ENCODE measurements at places on chromosomes 16 and 17. TPM values are rescaled to one million over a fixed set of nuclear protein-coding genes. Genes with fewer than 3 reads are reported as not detected.

DNA sequence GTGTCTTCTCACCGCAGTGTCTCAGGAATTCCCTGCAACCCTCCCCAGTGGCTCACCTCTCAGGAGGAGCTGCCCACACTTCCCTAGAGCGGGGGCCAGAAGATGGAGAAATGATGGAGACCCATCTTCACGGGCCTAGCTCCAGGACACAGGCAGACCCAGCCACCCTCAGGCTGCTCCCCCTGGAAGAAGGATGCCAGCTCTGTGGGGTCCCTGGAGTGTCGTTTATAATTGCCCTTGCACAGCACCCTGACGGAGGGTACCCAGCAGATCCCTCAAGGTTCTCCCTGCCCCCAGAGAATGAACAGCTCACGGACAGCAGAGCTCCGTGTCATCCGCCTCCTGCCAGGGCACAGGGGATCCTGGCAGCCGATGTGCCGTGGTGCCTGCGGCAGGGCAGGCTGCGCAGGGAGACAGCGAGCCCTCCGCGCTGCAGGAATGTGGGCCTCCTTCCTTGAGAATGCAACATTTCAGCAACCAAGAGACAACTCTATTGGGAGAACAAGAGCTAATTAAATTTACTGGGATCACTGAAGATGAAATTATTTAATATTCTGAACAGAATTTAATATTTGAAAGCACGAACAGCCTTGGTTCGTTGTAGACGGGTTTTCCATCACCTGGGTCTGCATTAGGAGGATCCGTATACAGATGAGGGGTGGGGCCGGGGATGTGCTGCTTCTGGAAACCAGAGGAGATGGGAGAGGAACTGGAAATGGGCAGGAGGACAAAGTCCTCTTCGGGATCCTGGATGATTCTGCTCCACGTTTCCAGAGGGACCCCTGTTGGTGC, 21.0 kb upstream of the RBFOX3 start:
- H3K4me3 ChIP-seq = no peak overlapping the region
- H3K4me1 ChIP-seq = no peaks in the 10 kb centered on the region
- no peak for DNase-seq

DNA sequence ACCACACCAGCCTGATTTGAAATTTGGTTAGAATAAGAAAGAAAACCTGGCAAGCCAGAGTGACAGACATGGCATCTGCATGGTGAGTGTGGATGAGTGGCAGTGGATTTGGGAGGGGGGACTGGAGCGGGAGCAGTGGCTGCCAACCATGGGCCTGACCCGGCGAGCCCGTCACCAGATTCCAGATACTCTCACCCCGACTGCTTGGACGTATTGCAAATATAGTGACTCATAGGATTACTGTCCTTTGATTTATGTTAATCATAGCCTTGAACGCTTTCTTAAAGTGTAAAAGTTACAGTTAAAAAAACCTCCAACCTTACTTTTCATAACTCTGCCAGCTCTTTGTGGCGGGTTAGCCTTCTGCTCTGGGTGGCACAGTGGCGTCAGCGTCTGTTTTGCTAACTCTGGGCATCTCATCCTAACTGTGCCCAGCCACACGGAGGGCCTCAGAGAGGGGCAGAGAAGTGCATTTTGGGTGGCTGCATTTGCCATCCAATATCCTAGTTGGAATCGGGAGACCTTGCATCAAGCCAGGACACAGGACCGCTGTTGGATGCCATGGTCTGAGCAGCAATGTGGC, 26.8 kb upstream of the FOXK2 start:
- peaks cover 9% of the 10 kb centered on the region for H3K4me1 ChIP-seq
- no peak overlapping the region for H3K27ac ChIP-seq
- no peaks in the 10 kb centered on the region for H3K27me3 ChIP-seq

KATNIP gene
- 21.3 TPM for total RNA-seq

- no peaks in the 10 kb centered on the region for H3K36me3 ChIP-seq
- H3K27ac ChIP-seq = no peak overlapping the region
- peaks cover 25% of the 10 kb centered on the region for H3K27me3 ChIP-seq
These were observed 5.4 kb downstream of the LHX1 start for GRCh38 chr17:36942631-36943125.

RCVRN gene
- total RNA-seq = not detected

RHBDL3 gene
- total RNA-seq = not detected

SEPTIN12 gene
- not detected for total RNA-seq

- H3K4me1 ChIP-seq = no peaks in the 10 kb centered on the region
- H3K36me3 ChIP-seq = peaks cover 13% of the 10 kb centered on the region
- H3K4me3 ChIP-seq = no peak overlapping the region
- DNase-seq = no peak
- no peaks in the 10 kb centered on the region for H3K27me3 ChIP-seq
These were observed 20.4 kb downstream of the DNAJC7 start for GRCh38 chr17:41996855-41997164.

TSC2 gene
- 154 TPM for total RNA-seq

SULT1A3 gene
- total RNA-seq = 33.6 TPM

GRCh38 chr16:11233727-11234376, 22.2 kb downstream of the SOCS1 start:
- H3K27me3 ChIP-seq = no peaks in the 10 kb centered on the region
- no peaks in the 10 kb centered on the region for H3K36me3 ChIP-seq
- DNase-seq = no peak
- H3K4me1 ChIP-seq = peaks cover 39% of the 10 kb centered on the region

DNA sequence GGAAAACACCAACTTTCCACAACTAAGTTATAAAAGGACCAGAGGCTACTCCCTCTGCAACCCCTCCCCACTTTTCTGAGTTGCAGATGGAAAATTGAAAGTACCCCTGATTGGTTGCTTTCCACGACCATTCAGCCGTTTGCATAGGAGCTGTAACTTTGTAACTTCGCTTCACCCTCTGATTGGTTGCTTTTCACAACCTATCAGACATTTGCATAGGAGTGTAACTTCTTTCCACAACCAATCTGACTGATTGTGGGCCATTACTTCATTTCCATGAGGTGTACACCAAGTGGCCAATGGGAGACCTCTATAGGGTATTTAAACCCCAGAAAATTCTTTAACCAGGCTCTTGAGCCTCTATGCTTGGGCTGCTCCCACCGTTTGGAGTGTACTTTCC, 644.1 kb downstream of the WWOX start:
- no peaks in the 10 kb centered on the region for H3K36me3 ChIP-seq
- no peak for DNase-seq
- peaks cover 27% of the 10 kb centered on the region for H3K4me1 ChIP-seq
- peak overlapping the region; percentile 73 for H3K27ac ChIP-seq

GRCh38 chr16:81601601-81602255, 157.1 kb downstream of the CMIP start:
- no peaks in the 10 kb centered on the region for H3K27me3 ChIP-seq
- H3K4me3 ChIP-seq = no peak overlapping the region
- no peak overlapping the region for H3K27ac ChIP-seq
- H3K36me3 ChIP-seq = no peaks in the 10 kb centered on the region

- peaks cover 25% of the 10 kb centered on the region for H3K36me3 ChIP-seq
- peak; percentile 67 for DNase-seq
- peak overlapping the region; percentile 93 for H3K27ac ChIP-seq
- peak overlapping the region; percentile 55 for H3K4me3 ChIP-seq
These were observed 30.3 kb downstream of the HMOX2 start for GRCh38 chr16:4506450-4506849.

NOXO1 gene
- total RNA-seq = 1.3 TPM

DNA sequence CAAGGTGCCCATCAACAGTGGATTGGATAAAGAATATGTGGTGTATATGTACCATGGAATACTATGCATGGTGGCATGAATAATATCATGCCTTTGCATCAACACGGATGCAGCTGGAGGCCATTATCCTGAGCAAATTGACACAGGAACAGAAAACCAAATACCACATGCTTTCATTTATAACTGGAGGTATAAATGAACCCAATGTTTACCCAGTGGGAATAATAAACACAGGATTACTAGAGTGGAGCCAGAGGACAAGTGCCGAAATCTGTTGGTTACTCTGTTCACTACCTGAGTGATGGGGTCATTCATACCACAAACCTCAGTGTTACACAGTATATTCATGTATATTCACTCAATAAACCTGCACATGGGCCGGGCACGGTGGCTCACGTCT, 125.2 kb downstream of the CDH11 start:
- no peaks in the 10 kb centered on the region for H3K27me3 ChIP-seq
- no peak for DNase-seq
- H3K4me3 ChIP-seq = no peak overlapping the region

DNA sequence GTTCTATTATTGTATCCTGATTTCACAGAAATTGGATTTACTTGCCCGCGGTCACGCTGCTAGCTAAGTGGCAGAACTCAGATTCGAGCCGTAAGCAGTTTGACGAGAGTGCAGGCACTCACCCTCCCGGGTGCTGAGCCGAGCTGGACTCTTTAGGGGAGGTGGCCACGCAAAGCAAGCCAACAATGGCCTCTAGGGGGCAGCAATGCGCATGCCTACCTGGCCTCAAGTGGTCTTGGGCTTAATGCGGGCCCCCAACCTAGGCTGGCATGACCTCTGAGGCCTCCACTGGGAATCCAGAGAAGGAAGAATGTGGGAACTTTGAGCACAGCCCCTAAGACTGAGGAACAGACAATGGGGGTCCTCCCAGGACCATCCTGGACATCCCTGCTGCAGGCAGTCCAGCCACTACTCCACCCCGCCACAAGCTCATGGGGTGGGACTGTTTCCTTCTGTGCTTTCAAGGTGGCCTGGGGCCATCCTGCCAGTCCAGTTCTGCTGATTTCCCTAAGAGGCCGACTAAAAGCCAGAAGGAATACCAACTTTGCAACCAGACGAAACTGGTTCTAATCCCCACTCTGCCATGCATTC, 276.5 kb downstream of the XYLT1 start:
- H3K27ac ChIP-seq = no peak overlapping the region
- no peaks in the 10 kb centered on the region for H3K36me3 ChIP-seq
- no peak overlapping the region for H3K4me3 ChIP-seq
- no peaks in the 10 kb centered on the region for H3K4me1 ChIP-seq
- peak; percentile 44 for DNase-seq

WSCD1 gene
- total RNA-seq = 0.19 TPM

ARL5C gene
- not detected for total RNA-seq

DNA sequence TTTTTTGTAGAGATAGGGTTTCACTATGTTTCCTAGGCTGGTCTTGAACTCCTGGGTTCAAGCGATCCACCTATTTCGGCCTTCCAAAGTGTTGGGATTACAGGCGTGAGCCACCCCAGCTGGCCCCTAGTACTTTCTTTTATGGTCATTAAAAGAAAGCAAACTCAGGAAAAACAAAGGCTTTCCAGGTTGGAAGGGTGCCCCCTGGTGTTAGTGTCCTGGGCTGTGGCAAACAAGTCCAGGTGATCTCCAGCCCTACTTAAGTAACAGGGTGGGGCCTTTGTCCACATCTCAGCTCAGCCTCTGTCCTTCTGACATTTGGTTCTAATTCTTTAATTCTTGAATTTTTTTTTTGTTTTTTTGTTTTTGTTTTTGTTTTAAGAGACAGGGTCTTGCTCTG, 6.9 kb downstream of the IGFBP4 start:
- peak; percentile 19 for DNase-seq
- H3K27me3 ChIP-seq = no peaks in the 10 kb centered on the region
- no peaks in the 10 kb centered on the region for H3K36me3 ChIP-seq
- H3K4me1 ChIP-seq = peaks cover 18% of the 10 kb centered on the region

DNA sequence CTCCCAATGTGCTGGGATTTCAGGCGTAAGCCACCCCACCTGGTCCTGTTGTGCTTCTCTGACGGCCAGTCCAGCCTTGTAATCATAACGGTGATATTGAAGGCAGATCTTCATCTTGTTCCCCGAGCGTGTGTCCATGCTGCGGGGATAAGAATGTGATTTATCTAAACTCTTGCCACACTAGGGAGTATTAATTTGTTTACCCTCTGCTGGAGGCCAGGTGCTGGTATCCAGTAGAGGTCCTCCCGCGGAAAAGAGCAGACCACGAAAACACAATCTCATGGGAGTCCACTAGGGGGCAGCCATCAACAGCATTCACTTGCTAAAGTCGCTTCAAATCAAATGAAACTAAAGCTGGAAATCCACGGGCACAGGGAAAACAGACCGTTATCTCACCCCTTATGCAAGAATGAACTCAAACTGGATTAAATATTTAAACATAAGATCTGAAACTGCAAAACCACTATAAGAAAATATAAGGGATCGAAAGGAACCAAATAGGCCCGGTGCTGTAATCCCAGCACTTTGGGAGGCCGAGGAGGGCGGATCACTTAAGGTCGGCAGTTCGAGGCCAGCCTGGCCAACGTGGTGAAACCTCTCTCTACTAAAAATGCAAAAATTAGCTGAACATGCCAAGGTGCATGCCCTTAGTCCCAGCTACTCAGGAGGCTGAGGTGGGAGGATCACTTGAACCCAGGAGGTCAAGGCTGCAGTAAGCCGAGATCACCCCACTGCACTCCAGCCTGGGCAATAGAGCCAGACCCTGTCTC, 22.3 kb upstream of the RBBP6 start:
- H3K27ac ChIP-seq = no peak overlapping the region
- DNase-seq = peak; percentile 46
- H3K27me3 ChIP-seq = no peaks in the 10 kb centered on the region
- no peaks in the 10 kb centered on the region for H3K36me3 ChIP-seq

DNA sequence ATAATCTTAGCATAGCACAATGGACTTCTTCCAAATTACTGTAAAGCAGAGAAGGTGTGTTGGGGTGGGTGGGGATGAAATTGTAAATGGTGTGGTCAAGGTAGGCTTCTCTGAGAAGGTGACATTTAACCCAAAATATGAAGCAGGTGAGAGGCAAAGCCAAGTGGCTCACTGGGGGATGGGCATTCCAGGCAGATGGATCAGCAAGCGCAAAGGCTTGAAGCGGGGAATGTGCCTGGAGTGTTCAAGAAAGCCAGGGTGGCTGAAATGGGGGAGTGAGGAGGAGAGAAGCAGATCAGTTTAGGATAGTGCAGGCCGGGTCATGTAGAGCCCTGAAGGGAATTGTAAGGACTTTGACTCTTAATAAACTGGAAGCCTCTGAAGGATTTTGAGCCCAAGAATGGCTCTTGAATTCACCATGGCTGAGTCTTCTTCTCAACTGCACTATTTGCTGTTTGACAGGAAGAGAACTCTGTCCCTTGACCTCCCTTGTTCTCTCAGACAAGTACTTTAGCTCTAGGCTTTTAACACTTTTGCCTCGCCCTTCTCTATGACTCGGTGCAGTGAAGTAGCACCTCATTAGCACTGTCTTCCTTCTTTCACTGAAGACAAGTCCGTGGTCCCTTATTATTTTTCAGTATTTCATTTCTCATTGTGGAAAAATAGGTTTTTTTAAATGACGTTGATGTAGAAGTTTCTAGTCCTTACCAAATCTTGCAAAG, 14.7 kb downstream of the CACNG3 start:
- H3K4me1 ChIP-seq = no peaks in the 10 kb centered on the region
- DNase-seq = no peak
- no peaks in the 10 kb centered on the region for H3K36me3 ChIP-seq
- H3K27ac ChIP-seq = no peak overlapping the region

DNA sequence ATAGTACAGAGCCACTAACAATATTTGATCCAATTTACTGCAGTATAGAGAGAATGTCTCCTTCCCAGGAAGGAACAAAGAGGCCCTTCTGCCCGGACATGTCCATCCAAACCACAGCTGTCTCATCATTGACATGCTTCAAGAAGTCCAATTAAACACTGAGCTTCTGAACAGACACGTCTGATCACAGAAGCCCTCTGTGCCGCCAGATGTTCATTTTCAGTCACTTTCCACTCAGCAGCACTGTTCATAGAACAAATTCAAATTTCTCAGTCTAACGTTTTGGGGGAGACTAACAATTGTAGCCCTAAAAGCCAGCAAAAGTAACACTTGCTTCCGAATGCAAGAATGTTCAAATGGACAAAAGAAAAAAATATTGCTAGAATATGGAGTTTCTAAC, 15.3 kb downstream of the ZC3H7A start:
- no peaks in the 10 kb centered on the region for H3K27me3 ChIP-seq
- peak overlapping the region; percentile 96 for H3K27ac ChIP-seq
- no peak for DNase-seq
- no peak overlapping the region for H3K4me3 ChIP-seq
